ENCODE measurements at places on chromosomes 1 and 21. TPM values are rescaled to one million over a fixed set of nuclear protein-coding genes. Genes with fewer than 3 reads are reported as not detected.

GRCh38 chr1:39508857-39509305 is 17.4 kb downstream of the BMP8A start:
- no peak for DNase-seq

- DNase-seq = peak; percentile 65
Measured at GRCh38 chr1:25031966-25032667, 102.0 kb upstream of the RUNX3 start.

Gene RIPPLY3
- total RNA-seq = not detected

Gene EFNA3
- 0.72 TPM for total RNA-seq

- DNase-seq = no peak
Measured at GRCh38 chr1:99472893-99473292, 173.0 kb upstream of the PALMD start.

GRCh38 chr1:231395076-231395997 is 26.8 kb downstream of the EGLN1 start:
- DNase-seq = peak; percentile 89

DNA sequence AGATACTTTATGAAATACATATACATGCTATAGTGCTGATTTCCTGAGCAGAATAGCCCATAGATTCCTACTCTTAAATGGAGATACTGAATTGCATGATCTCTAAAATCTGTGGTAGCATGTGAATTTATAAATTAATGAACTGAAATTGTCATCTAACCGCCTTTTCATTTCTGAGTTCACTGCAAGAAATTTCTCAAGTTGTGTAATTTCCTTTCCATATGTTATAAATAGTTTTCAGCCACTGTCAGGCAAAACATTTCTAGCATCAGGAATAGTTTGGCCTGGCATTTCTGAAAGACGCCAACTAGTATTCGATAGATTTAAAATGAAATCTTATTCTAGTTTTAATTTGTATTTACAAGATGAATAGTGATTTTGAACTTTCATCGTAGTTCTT is 310.1 kb downstream of the USH2A start:
- peak; percentile 3 for DNase-seq

GRCh38 chr1:30689901-30690645 is 33.3 kb downstream of the MATN1 start:
- no peak for DNase-seq

Gene COL16A1
- total RNA-seq = 570 TPM

DNA sequence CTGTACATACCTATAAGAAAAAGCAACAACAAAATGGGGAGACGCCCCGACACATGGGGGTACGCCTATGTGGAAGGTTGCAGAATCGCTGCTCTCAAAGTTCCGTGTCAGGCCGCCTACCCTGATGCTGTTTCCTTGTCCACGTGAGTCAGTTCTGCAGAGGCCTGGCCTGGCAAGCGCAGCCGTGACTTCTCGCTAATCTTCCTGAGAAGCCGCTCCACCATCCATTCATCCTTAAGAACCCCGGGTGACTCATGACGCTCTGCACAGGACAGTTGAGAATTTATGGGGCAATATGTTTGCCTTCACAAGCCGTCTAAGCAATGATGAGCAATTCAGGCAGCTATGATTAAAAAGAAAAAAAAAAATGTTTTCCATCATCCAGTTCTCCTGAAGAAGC is 122.3 kb upstream of the TMPRSS2 start:
- DNase-seq = peak; percentile 89

Gene HTR6
- not detected for total RNA-seq

Gene GSTM1
- 23.8 TPM for total RNA-seq

GRCh38 chr1:226557424-226557823 is 8.9 kb downstream of the STUM start:
- no peak for DNase-seq
